ENCODE measurements at places on chromosomes 1 and 21. TPM values are rescaled to one million over a fixed set of nuclear protein-coding genes. Genes with fewer than 3 reads are reported as not detected.

The MYBPH gene
- total RNA-seq = 0.43 TPM

The SPRR3 gene
- not detected for total RNA-seq

The DNAJC6 gene
- total RNA-seq = 12.2 TPM

The CCDC17 gene
- total RNA-seq = 1.3 TPM

The BSND gene
- not detected for total RNA-seq

The CRYAA gene
- total RNA-seq = not detected

The TPRG1L gene
- 20.3 TPM for total RNA-seq

The MASP2 gene
- total RNA-seq = not detected

The FCGR3A gene
- not detected for total RNA-seq

The JAM2 gene
- under 0.01 TPM for total RNA-seq

The ATP1A2 gene
- total RNA-seq = not detected

The HSF2BP gene
- total RNA-seq = 2.6 TPM

The FMO3 gene
- 0.64 TPM for total RNA-seq

The AMIGO1 gene
- total RNA-seq = 0.97 TPM

DNA sequence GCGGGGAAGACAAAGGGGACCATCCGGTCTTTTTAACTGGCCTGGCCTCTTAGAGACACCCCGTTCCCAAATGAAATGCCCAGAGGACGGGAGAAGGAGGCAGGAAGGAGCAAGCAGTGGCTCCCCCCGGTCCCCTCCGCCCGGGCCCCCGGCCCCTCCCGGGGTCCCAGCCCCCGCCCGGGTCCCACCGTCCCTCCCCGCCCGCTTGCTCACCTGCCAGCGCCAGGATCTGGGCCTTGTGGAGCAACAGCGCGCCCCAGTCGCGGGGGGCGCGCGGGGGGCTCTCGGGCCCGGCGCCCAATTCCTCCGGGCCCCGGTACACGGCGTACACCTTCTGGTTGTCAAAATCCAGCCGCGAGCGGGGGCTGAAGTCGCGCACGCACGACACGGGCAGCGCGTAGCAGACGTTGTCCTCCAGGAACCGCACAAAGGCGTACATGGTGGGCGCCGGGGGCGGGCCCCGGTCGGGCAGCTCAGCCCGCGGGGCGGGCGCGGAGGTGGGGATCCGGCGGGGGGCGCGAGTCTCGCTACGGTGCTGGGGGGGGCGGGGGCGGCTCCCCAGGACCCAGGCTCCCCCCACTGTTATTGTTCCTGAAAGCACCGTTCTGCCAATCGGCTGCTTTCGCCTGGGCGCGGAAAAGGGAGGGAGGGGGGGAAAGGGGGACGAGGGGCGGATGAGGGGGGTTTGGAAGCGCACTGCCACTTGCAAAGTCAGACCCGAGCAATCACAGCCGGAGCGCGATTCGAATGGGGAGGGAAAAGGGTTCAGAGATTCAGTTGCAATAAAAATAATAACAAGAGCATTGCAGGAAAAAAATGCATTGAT is at the start of gene BEND5:
BEND5 (minus strand) TSS at position 499 of the 826 bp plus-strand sequence; CDS start at position 439, 60 bp downstream.
- DNase-seq = no peak

DNA sequence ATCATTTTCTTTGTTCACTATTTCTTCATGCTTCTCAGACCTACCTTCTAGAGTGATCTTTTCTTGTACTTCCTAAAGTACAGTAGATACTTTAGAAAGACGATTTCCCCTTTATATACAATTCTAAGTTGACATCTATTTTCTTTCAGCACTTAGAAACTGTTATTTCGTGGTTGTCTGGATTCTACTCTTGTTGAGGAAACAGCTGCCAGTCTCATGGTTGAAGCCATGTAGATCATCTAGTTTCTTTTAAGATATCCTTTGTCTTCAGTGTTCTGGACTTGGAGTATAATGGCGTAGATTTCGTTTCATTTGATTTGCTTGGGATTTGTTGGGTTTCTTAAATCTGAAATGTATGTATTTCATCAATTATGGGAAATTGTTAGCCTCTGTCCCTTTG is 67.6 kb downstream of the PKN2 start:
- DNase-seq = no peak

GRCh38 chr1:74395571-74395970 is 116.8 kb downstream of the LRRC53 start:
- peak; percentile 3 for DNase-seq

DNA sequence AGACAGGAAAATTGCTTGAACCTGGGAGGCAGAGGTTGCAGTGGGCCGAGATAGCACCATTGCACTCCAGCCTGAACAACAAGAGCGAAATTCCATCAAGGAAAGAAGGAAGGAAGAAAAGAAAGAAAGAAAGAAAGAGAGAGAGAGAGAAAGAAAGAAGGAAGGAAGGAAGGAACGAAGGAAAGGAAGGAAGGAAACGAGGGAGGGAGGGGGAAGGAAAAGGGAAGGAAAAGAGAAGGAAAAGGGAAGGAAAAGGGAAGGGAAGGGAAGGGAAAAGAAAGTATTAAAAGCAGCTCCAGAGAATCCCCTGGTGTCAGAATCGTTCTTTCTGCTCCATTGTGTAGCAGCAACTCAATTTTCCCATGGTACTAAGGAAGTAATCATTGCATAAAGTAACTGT is 19.2 kb upstream of the ZSWIM5 start:
- no peak for DNase-seq

- no peak for DNase-seq
These were observed 3.7 kb upstream of the ID3 start for GRCh38 chr1:23563003-23563402.

- no peak for DNase-seq
These were observed 156.0 kb downstream of the TGFB2 start for GRCh38 chr1:218501161-218501560.

- DNase-seq = peak; percentile 66
These were observed 23.2 kb downstream of the MCOLN2 start for GRCh38 chr1:84973498-84974334.

DNA sequence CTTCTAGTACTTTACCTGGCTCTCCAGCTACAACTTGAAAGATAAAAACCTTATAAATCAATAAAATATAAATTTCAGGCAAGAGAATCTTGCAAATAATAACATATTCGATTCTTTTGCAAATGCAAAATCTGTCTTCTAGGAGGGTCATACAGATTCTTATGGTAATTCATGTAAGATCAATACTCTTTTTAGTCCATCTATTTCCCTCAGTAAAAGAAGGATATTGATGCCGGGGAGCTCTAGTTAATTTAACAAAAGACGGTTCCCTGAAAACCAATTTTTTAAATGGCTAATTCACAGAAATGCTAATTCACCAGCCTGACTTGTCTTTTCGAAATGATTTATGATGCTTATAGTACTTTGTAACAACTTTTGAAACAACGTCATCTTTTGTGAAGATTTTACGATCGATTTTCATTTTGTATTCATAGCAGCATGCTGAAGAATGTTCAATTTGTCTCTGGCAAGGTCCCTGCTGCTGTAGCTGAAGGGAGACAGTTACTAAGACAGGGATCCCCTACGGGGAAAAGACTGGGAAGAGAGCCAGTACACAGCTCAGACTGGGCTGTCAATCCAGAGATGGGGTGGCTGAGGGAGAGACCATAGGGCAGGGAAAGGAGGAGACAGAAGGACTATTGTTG is 90.6 kb upstream of the SPAG17 start:
- no peak for DNase-seq

DNA sequence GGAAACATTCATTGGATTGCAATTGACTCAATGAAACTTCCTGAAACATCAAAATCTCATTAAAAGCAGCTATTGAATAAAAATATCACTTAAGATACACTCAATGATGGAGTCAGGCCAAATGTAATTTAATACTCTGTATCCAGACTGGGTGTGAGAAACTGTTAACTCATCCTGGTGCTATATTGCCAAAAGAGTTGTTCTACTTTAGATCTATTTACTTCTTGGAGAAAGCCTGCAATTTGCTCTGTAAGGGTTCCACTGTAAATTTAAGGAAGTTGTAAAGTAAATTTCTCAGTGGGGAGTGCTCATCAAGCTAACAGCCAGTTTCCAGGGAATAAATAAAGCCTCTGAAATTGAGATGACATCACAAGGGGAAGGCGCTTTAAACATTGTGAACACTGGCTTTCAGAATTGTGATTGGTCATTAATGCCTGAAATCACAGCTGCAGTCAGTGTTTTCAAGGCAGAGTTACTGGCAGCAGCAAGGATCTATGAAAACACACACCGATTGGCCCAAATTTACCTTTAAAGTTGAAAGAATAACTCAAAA is 91.4 kb downstream of the OLFM3 start:
- DNase-seq = no peak

- no peak for DNase-seq
These were observed 146.5 kb downstream of the PATJ start for GRCh38 chr1:61888808-61889207.

- DNase-seq = no peak
These were observed 47.3 kb downstream of the EIF4G3 start for GRCh38 chr1:21129407-21129806.

GRCh38 chr1:30807318-30808066 is 49.9 kb upstream of the LAPTM5 start:
- peak; percentile 60 for DNase-seq

- DNase-seq = peak; percentile 24
These were observed 41.2 kb upstream of the CR1L start for GRCh38 chr1:207603777-207604176.

GRCh38 chr21:16124378-16125138 is 394.8 kb downstream of the USP25 start:
- DNase-seq = peak; percentile 87

- DNase-seq = peak; percentile 77
These were observed 100.7 kb upstream of the TSPAN2 start for GRCh38 chr1:115189814-115190539.

DNA sequence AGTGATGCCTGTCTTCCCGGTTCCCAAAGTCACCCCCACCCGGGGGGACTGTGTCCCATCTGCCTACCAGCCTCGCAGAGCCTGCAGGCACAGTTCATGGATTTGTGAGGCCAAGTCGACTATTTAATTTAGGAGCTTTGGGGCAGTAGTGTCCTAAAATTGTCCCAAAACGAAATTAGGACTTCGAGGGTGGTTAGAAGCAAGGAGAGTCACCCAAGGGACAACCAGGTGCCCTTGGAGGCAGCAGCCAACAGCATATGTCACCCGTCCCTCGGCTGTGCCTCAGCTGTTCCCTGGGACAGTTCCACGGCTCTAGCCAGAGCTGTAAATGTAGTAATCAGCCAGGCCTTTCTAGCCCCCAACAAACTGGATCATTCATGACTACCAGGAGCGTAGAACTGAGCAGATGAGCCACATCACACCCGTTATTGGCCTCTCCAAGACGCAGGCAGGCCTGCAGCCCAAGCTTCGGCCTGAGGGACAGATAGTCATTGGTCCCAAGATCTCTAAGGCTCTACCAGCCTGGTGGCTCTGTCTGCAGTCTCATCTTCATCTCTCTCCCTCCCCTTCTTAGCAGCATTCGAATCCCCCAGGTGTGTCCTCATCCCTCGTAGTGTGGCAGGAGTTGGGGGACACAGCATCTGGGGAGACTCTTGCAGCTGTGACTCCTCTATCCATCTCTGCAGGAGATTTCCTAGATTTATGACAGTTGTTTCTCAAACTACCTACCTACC is 2.9 kb downstream of the PAX7 start:
- no peak for DNase-seq

DNA sequence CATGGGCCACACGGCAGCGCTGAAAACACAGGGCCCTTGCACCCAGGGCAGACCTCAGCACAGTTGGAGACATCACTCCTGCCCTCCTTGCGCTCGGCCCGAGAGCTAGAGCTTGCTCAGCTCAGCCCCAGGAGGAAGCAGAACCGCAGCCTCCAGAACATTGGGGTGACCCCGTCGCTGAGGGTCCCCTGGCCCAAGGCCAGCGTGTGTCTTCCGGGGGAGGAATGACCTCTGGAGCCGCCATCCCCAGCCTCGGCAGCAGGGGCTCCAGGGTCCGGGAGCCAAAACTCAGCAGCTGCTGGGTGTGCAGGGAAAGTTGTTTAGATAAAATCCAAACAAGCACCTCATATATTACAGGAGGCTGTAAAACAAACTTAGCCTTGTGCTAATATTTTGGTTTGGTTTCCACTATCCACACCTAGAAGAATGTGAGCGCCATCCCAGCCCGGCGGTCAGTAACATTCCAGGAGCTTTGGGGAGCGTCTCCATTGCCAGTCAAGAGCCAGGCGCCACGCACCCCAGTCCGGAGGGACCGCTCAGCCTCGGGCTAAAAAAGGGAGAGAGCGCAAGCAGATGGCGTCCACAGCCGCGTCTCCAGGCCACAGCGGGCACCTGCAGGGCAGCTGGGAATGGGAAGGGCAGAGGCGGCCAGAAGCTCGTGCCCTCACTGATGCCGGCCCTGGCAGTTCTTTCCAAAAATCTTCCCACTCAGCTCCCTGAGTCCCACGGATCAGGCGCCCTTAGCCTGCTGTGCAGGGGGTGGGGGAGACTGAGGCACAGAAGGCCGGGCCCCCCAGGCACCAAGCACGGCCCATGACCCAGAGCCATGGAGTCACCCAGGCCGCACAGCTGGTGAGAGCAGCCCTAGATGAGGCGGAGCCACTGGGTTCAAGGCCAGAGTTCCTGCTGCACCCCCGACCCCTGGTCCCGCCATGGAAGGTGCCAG is 52.0 kb downstream of the SLX9 start:
- peak; percentile 88 for DNase-seq

- DNase-seq = no peak
These were observed 6.9 kb upstream of the PRDM16 start for GRCh38 chr1:3061981-3062615.

- no peak for DNase-seq
These were observed at the start of gene CRB1 for GRCh38 chr1:197268012-197268411. Gene CRB1 (plus strand): TSS chr1:197268252. CDS start chr1:197268413, 161 bp downstream.

DNA sequence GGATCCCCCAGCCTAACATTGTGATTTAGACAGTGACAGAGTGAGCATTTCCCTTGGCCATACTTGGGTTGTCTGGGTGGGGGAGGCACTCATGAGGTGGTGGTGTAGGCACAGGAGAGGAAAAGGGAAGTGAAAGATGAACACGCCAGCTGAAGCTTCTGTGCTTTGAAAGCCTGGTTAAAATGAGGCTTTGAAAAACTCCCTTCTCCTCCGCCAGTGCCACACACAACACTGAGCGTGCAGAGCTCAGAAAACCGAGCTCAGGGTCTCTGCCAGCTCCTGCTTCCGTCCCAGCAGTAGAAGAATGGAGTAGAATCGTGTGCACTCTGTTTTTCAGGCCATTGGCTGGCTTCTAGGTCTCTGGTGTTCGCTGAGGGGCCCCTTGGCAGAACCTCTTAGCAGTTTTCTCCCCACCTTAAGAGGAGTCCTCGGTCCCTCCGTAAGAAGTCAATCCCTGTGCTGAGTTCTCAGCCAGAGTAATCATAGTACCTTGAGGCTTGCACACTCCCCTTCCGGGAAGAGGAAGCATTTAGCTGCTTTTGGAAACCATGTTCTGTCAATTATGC is 12.9 kb downstream of the PLEKHM2 start:
- DNase-seq = no peak

DNA sequence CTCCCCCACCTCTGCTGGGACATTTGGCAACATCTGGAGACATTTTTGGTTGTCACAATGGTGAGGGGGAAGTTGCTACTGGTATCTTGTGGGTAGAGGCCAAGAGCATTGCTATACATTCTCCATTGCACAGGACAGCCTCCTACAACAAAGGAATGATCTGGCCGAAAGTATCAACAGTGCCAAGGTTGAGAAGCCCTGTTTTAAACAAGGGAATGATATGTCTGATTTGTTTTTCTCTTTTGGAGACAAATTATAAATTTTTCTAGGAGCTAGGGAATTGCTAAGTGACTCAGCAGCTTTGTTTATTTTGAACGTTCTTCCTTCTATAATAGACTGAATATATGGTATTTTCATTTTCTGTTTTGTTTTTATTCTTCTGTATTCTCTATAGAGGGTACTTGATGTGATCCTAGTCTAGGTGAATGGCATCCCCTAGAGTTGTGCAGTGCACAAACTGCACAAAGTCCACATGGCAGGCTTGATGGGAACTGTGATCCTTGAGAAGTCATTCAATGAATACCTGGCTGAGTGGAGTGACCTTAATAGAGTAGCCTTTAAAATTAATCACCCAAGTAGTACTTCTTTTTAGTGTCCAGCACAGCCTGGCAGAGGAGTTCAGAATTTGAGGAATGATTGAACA is 288.6 kb upstream of the USP24 start:
- DNase-seq = peak; percentile 20

GRCh38 chr21:26933448-26933847 is 33.4 kb downstream of the ADAMTS5 start:
- DNase-seq = peak; percentile 24
